Coronary artery (tissue), 2 donors: ENCODE measurements at places on chromosomes 12 and 14.

DNA sequence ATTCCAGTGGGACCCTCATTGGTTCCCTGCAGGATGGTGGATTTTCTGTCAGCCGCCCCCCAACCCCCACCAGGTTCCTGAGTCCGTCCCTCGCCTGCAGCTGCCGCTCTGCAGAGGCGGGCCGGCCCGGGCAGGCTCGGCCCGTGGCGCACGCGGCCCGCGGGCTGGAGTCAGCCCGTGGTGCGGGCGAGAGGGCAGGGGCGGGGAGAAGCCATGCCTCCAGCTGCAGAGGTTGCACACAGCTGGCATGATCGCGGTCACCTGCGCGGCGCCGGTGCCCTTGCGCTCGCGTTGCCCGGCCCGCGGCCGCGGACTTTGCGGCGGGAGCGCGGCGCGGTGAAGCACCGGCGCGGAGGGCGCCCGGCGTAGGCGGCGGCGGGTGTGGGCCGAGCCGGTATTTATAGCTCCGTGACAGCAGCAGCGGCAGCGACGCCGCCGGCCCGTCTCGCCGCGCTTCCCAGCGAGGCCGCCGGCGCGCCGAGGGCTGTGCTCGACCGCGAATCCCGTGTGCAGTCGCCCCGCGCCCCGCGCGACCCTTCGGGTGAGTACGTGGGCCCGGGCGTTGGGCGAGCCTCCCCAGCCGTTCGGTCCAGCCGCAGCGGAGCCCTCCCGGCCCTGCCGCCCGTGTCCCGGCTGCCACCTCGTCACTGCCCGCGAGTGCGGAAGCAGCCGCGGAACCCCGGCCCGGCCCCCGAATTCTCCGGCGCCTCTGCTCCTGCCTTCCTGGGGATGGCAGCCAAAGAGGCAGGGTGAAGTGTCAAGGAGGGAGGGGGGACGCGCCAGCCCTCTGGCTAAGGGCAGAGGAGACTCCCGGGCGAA, at the start of gene TMEM117:
Gene TMEM117, plus strand, starts transcription at position 426 of the 819 bp plus-strand sequence.
- DNase-seq = peak; percentile 84

DNA sequence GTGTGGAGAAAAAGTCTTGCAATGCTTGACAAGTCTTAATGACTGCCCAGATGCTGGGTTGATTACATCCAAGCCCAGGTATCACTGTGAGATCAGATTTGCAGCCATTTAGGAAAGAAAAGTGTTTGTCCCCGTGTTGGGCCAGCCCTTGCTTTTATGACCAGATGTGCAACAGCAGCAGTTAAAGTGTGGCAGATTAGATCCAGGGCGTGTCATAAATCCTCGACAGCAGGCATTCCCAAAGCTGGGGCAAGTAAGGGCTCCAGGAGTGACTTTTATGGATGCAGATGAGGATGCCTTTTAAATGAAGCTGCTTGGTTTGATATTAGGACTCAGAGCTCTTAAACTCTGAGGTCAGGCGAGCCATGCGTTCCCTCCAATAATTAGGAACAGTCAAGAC, 1.7 kb downstream of the SMOC1 start:
- DNase-seq = peak; percentile 46

DNA sequence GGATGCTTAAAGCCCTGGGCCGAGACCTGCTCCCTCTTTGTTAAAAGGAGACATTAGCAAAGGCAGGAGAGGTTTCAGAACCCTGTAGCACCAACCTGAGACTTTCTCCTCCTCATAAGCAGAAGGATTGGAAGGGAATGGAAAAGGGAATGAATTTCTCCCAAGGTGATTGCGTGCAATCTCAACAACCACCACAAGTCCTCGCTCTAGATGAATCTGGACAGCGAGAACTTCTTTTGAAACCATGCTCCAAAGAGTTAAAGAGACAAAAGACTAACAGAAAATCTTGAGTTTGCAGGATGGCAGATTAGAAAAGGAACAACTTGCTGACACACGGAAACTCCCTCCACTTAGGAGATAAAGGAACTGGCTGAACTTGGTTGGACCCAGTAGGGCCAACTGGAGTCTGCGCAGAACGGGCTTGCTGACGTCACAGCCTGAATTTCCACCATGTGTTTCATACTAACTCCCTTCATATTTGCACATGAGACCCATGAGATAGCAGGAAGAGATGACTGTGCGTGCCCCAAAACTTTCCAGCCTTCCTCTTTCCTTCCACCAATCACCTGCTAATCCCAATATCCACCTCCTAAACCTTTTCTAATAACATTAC, 137.0 kb downstream of the PTPN11 start:
- DNase-seq = no peak

DNA sequence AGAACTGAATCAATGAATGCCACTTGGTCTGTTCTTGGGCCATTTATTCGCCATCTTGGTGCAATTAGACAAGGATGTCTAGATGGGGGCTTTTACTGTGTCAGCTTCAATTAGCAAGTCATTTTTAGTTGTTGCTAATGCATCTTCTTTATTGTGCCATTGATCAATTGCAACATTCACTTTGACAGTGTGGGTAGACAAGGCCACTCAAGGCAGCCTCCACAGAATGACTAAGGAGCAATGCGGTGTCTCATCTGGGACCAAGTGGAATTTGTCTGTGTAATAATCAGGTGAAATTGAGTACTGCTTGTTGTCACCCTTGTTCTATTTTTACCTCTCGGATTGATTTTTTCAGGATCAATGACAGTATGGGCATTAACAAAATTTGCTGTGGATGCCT, 275.9 kb downstream of the CACNA1C start:
- no peak for DNase-seq

DNA sequence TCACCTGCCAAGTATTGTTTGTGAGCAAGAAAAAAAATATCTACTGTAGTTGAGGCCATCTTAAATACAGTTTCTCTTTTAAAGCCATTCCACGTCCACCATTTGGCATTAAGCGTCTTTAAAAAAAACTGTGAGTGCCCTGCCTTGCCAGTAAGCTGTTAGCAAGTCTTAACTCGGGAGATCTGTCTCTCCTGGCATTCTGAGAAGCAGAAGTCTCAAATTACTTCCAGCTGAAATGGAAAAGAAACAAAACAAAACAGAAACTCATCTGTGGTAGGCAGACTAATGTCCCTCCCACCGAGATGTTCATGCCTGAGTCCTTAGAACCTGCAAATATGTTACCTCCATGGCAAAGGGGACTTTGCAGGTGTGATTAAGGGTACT, 126.2 kb downstream of the CRADD start:
- DNase-seq = no peak

GRCh38 chr14:51066576-51066975, 28.3 kb downstream of the TRIM9 start:
- no peak for DNase-seq

GRCh38 chr12:25725931-25726330, 172.8 kb upstream of the LMNTD1 start:
- DNase-seq = no peak
